Cardiac fibroblast (primary cell): ENCODE measurements at places on chromosomes 7 and 10.

GRCh38 chr7:12687718-12688171 is 312 bp downstream of the ARL4A start:
- no peak for DNase-seq

GRCh38 chr10:96309628-96310320 is 5.5 kb downstream of the DNTT start:
- DNase-seq = no peak

GRCh38 chr7:55533050-55533728 is 39.1 kb downstream of the VOPP1 start:
- DNase-seq = peak; percentile 73

GRCh38 chr7:107581387-107582013 is 1.5 kb downstream of the BCAP29 start:
- DNase-seq = no peak

GRCh38 chr10:10986606-10987005 is 31.1 kb upstream of the CELF2 start:
- DNase-seq = no peak

- peak; percentile 68 for DNase-seq
Observed at GRCh38 chr7:128909625-128910568, 612 bp downstream of the KCP start.

DNA sequence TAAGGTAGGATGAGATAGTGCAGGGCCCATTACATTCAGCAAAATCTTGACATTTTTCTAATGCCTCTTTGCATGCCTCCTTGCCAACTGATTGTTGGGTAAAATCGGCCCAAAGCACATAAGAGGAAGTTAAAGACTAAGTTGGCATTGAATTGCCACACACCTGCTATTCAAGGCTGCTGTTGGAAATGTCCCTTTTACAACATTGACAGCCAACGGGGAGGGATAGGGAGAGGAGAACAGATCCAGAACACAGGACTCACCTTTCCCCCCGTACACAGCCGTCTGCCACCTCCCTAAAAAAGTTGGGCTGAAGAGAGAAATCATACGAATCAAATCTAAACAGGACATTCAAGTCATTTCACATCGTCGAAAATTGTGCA is 695 bp downstream of the FAM237B start:
- peak; percentile 11 for DNase-seq

DNA sequence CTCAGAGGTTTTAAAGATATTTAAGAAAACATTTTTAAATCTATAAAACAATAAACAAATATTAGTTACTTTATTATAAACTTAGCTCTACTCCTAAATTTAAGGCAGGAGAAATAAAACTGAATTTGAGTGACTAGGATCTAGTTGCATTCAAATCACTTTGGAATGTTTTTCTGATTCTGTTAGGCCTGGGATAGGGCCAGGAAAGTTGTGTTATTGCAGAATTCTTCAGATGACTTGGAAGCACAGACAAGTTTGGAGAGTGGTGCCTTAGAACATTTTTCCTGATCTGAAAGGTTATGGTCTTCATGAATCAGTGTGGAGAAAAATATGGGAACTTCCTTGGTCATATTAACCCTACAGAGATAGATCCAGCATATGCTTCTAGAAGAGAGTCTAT is 15.6 kb upstream of the SLC25A13 start:
- no peak for DNase-seq
